Pancreas (tissue), 10 donors: ENCODE measurements at places on chromosomes 2 and 18. TPM values are rescaled to one million over a fixed set of nuclear protein-coding genes. Genes with fewer than 3 reads are reported as not detected.

DNA sequence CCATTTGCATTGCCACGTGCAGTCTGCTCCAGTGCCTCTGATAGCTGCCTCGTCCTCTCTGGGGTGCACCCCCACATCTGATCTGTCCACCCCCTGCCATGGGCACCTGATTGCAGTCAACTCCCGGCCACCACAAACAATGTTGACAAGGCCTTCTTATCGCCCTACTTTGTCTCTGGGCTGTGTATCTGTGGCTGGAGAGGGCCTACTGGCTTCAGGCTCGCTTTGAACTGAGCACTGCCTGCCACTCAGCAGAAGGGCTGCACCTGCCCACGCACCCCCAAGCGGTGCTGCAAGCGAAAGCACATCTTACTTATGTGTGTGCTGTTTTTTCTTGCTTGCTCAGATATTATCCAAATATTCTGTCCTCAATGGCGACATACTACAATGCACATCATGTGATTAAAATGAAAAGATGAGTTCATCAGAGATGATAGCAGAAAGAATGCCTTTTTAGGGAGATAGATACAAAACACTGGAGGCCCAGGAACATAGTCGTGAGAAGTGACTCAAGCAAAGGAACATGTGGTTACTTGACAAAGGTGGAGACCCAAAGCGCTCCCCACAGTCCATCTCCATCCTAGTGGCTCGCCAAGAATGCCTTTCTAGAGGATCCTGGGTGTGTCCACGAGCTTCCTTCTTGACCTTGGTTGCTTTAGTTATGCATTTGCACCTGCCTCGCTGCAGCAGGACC, 28.8 kb downstream of the FBLN7 start:
- H3K4me3 ChIP-seq: no peak overlapping the region
- no peak overlapping the region for H3K27ac ChIP-seq
- DNase-seq: no peak
- H3K27me3 ChIP-seq: no peaks in the 10 kb centered on the region
- H3K36me3 ChIP-seq: no peaks in the 10 kb centered on the region
- no peaks in the 10 kb centered on the region for H3K4me1 ChIP-seq

GRCh38 chr18:49247781-49248180, 212.7 kb downstream of the DYM start:
- H3K27me3 ChIP-seq: no peaks in the 10 kb centered on the region
- no peak for DNase-seq
- H3K4me1 ChIP-seq: no peaks in the 10 kb centered on the region

MARCHF4 gene
- total RNA-seq: 0.31 TPM

ZSWIM2 gene
- not detected for total RNA-seq

GRCh38 chr2:77604953-77605929, 83.1 kb upstream of the LRRTM4 start:
- no peaks in the 10 kb centered on the region for H3K36me3 ChIP-seq
- no peaks in the 10 kb centered on the region for H3K4me1 ChIP-seq
- peak; percentile 29 for DNase-seq
- no peaks in the 10 kb centered on the region for H3K27me3 ChIP-seq

GRCh38 chr18:21453511-21453901, 147.0 kb downstream of the ESCO1 start:
- no peaks in the 10 kb centered on the region for H3K27me3 ChIP-seq
- H3K4me1 ChIP-seq: no peaks in the 10 kb centered on the region
- DNase-seq: no peak
- H3K27ac ChIP-seq: no peak overlapping the region

FAHD2B gene
- 7.8 TPM for total RNA-seq

DNA sequence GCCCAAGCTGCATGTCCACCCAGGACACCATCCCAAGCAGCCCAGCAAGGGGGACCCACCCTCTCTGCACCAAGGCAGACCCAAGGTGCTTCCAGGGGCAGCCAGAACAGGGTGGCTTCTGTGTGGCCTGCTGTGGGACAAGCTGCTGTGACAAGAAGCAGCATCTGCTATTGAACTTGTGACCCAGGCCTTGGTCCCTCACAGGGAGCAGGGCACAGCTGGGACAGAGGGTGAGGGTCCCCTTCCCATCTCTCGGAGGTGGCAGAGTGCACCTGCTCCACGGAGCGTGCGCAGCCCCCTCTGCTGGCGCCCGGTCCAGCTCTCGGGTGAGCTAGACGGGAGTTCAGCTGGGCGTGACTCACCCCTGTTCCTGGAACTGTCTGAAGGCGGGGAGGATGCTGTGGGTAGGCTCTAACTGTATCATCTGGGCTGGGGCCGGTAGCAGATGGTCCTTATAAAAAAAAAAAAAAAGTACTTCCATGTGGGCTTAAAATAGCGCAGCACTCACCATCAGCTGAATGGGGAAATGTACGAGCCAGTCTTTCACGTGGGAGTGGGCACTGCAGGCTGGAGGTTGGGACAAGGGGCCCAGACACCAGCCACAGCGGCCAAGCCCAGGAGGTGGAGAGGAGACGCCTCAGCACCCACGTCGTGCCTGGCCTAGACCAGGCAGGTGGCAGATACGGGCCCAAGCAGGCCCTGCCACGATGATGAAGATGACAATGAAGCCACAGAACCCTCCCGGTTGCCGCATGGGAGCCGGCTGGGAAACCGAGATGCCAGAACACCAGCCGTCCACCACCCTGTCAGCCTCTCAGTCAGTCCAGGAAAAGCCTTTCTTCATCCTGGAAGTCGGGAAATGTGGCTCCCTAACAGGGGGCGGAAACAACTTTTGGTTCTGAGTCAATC, 136.8 kb upstream of the ID2 start:
- no peaks in the 10 kb centered on the region for H3K4me1 ChIP-seq
- H3K27ac ChIP-seq: no peak overlapping the region
- H3K27me3 ChIP-seq: no peaks in the 10 kb centered on the region

DNA sequence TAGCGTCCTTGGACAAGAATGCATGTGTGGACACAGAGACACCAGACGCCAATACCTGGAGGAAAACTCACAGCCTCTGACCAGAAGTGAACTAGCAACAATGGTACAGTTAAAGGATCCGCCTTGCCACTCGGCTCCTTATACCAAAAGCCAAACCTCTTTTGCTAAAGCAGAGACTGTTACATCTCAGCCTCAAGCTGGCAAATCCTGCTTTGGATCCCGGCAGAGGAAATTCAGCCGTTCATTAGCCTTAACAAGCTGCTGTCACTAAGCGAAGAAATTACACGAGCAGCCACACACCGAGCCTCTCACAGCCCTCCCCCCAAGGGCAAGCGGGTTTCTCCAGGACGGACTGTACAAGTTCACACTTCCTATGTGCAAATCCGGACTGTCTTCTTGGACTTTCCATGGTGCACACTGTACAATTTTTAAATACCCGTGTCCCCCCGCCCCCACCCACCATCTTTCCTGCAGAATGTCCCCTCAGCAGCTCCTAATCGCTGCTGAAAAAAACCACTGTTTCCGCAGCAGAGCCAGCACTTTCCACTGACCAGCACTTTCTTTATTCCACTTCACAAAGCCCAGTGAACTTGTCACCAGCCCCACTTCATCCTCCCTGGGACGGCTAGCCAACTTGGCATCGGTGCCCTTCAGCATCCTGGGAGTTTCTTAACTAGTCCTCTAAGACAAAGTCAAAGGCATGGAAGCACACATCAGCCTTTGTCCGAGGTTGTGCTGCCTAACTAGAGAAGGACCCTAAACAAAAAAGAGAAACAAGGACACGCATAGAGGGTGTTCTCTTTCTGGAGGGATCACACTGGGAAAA, 1.5 kb downstream of the KLF7 start:
- no peaks in the 10 kb centered on the region for H3K36me3 ChIP-seq
- peak overlapping the region; percentile 69 for H3K27ac ChIP-seq
- H3K4me3 ChIP-seq: peak overlapping the region; percentile 94
- no peaks in the 10 kb centered on the region for H3K4me1 ChIP-seq
- DNase-seq: no peak
- H3K27me3 ChIP-seq: no peaks in the 10 kb centered on the region

CNGA3 gene
- 0.16 TPM for total RNA-seq

- H3K4me3 ChIP-seq: no peak overlapping the region
- no peak overlapping the region for H3K27ac ChIP-seq
- H3K27me3 ChIP-seq: no peaks in the 10 kb centered on the region
- no peaks in the 10 kb centered on the region for H3K4me1 ChIP-seq
- no peaks in the 10 kb centered on the region for H3K36me3 ChIP-seq
These were observed 276.9 kb downstream of the ZNF804A start for GRCh38 chr2:184875212-184875611.

DNA sequence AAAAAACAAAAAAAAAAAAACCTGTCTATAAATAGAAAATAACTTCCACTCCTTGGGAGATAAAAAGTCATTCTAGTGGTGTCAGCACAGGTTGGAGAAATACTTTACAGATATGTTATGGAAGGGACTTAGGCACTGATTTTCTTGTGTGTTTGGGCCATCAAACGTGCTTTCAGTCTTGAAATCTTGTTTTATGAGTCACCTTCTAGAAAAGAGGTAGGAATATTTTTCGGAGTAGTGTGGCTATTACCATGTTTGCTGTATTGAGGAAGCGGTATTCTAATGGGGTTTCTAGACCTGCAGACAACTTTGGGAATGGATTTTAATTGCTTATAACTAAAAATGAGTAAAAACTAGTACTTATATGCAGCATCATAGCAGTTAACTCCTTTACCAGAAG, 12.0 kb downstream of the HNMT start:
- peaks cover 30% of the 10 kb centered on the region for H3K4me1 ChIP-seq
- peak overlapping the region; percentile 62 for H3K27ac ChIP-seq
- peaks cover 12% of the 10 kb centered on the region for H3K36me3 ChIP-seq
- no peaks in the 10 kb centered on the region for H3K27me3 ChIP-seq
- no peak overlapping the region for H3K4me3 ChIP-seq
- DNase-seq: no peak

DNA sequence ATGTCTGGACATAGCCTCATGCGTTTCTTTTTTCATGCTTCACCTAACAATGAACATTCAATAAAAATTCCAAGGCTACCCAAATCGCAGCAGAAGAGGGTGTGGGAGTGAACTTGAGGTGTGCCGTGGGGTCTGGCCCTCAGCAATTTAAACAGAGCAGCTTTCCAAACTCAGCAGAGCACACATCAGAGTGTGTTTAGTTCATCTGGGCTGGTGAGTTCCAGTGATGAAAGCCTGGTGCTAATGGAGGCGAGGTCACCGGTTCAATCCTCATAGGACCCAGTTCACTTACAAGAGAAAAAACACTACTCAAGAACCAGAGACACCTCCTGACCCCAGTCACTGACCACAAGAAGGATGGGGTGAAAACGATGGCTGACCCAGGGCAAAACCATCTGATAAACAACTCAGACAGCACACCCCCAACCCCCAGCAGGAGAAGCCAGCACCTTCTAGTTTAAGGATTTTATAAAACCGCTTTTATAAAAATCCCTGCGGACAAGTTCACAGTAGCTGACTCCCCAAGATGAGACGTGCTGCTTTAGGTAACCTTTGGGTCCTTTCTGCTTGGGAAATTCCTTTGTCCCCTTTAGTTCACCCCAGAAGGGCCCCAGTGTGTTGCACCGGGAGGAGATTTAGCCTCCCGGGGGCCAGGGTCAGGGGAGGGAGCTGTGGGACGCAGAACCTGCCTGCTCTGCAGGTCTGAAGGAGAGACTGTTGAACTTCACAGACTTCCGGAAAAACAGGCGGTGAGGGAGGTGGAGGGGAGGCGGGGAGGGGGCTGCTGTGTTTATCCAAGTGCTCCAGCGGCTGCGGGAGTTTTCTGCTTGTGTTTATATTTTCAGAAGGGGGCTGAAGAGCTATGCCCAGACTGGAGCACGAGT, 152.7 kb upstream of the SOX11 start:
- H3K4me1 ChIP-seq: no peaks in the 10 kb centered on the region
- no peak overlapping the region for H3K4me3 ChIP-seq
- H3K27ac ChIP-seq: no peak overlapping the region
- no peaks in the 10 kb centered on the region for H3K36me3 ChIP-seq

FAP gene
- total RNA-seq: 0.98 TPM
